ENCODE measurements at places on chromosomes 6 and 20.

DNA sequence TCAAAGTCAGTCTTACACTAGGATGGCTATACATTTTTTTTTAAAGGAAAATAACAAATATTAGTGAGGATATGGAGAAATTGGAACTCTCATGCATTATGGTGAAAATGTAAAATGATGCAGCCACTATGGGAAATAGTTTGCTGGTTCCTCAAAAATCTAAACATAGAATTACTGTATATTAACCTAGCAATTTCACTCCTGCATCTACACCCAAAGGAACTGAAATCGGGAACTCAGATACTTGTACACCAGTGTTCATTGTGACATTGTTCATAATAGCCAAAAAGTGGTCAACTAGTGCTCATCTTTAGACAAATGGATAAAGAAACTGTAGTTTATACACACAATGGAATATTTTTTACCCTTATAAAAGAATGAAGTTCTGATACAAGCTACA is 110.7 kb downstream of the UTRN start:
- DNase-seq = no peak

DNA sequence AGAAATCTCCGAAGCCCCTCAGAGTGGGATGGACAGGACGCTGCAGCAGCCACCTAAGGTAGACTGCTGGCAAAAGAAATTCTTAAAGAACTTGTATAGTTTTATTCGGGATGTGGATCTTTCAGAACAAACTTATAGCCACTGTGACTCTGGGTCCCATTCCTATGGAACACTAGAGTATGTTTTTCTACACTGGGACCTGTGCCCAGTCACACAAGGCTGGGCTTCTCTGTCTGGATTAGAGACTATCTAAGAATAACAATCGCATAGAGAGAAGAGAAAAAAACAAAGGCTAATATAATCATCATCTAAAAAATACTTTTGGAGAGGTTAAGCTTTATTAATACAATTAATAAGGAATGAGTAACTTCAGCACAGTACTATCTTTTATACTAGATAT is 28.9 kb downstream of the RMND1 start:
- DNase-seq = no peak

DNA sequence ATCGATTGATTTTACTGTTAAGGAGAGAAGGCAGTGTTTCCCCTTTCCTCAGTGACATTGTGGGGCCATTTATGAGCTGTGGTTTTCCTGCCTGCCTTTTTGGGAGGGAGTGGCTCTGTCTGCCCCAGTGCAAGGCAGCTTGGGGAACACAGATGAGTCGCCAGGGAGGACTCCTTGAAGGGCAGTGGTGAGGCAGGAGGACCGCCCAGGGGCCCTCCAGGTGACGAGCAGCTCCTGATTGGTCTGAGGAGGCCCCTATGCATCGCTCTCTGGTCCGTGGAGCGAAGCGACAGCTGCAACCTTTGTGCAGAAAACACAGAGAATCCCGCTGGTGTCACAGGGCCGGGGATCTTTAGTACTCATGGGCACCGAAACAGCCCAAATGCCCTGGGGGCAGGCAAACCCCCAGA is 100.3 kb downstream of the TMEM242 start:
- DNase-seq = no peak

DNA sequence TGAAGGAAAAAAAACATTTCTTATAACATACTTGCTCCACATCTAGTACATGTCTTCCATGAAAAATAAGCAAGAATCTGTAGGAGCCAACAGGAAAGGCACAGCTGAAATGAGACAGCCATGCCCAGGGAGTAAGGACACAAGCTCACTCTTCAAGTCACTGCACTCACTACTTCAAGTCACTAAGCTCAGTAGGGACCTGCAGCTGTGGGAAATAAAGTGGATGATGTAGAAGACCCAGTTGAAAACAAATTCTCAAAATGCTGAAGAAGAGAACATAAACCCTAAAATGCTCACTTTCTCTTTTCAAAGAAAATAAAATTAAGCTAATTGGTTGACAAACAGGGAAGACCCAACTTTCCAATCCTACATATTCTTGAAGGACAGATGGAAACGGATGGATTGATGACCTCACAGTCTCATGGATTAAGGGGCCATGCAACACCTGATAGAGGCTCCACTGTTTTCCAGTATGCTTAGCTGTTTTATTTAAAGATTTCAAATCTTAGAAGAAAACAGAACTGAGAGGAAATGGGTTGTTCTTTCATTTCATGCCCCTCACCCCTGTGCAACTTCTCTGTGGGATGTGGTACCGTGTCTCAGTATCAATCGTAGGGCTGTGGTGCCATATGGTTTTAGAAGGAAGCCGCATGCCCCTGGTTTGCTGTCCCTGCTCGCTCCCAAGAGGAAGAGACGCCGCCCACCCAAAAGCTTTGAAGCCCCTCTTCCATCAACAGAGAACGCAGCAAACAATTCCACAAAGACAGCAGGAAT is 133.3 kb downstream of the WDR27 start:
- no peak for DNase-seq

- no peak for DNase-seq
Observed at GRCh38 chr20:33127422-33128097, 40.4 kb upstream of the BPIFA2 start.

GRCh38 chr6:64733433-64733832 is 973.6 kb downstream of the EYS start:
- no peak for DNase-seq

GRCh38 chr6:129890164-129890563 is 29.0 kb upstream of the TMEM244 start:
- DNase-seq = no peak

GRCh38 chr6:161630674-161631073 is 356.8 kb upstream of the AGPAT4 start:
- DNase-seq = no peak

GRCh38 chr6:56868687-56869086 is 86.2 kb upstream of the BEND6 start:
- no peak for DNase-seq

All from stimulated activated CD8-positive, alpha-beta memory T cell treated with anti-CD3 and anti-CD28 coated beads, Interleukin-4, amount 100 ng/mL, for 1 hour (primary cell).